ENCODE measurements at places on chromosomes 5 and 9.
A peak's percentile ranks its signal among the peaks of the same experiment; 100 is the strongest.

DNA sequence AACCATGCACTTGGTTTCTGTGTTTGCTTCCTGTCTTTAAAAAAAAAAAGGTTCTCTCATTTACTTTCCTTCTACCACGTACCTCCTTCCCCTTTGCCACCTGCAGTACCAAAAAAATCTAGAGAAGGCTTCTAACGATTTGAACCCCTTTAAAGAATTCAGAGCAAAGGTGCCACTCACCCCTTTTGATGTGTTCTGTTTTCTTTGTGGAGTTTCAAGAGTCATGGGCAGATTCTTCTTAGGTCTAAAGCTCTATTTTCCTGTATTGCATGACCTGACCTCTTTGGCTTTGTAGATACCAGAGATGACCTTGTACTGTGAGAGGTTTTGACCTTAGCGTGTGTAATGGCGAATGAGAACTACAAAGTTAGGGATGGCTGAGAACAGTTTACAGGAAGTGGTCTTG, 29.0 kb downstream of the TXNDC8 start:
- DNase-seq, result no peak

GRCh38 chr9:91949392-91949945, 559 bp downstream of the ROR2 start:
- DNase-seq, result no peak

GRCh38 chr9:114417511-114417910, 29.7 kb upstream of the AKNA start:
- no peak for DNase-seq

- DNase-seq, result no peak
Measured at GRCh38 chr5:103256178-103256577, 2.4 kb upstream of the MACIR start.

GRCh38 chr5:87536365-87536764, 123.6 kb upstream of the CCNH start:
- DNase-seq, result no peak

- DNase-seq, result no peak
Measured at GRCh38 chr9:135346438-135347050, 133.0 kb upstream of the PPP1R26 start.

GRCh38 chr9:4964540-4964939, 20.5 kb upstream of the JAK2 start:
- DNase-seq, result no peak

- DNase-seq, result peak; percentile 40
Measured at GRCh38 chr5:142866563-142867275, 96.5 kb downstream of the ARHGAP26 start.

GRCh38 chr5:169914766-169915165, 65.5 kb downstream of the INSYN2B start:
- no peak for DNase-seq

- DNase-seq, result no peak
Measured at GRCh38 chr9:93077811-93078210, 18.2 kb upstream of the CARD19 start.

- no peak for DNase-seq
Measured at GRCh38 chr5:43802651-43803050, 199.7 kb downstream of the NNT start.

- no peak for DNase-seq
Measured at GRCh38 chr5:180136630-180137381, 65.2 kb upstream of the RNF130 start.

DNA sequence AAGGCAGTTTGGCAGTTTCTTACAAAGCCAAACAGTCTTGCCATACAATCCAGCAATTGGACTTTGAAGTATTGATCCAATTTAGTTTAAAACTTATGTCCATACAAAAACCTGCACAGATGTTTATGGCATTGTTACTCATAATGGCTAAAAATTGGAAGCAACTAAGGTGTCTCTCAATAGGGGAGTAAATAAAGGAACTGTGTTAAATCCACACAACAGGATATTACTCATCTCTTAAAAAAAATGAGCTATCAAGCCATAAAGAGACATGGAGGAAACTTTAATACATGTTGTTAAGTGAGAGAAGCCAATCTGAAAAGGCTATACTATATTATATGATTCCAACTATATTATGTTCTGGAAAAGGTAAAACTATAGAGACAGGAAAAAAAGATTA, 313.6 kb upstream of the CD180 start:
- no peak for DNase-seq

DNA sequence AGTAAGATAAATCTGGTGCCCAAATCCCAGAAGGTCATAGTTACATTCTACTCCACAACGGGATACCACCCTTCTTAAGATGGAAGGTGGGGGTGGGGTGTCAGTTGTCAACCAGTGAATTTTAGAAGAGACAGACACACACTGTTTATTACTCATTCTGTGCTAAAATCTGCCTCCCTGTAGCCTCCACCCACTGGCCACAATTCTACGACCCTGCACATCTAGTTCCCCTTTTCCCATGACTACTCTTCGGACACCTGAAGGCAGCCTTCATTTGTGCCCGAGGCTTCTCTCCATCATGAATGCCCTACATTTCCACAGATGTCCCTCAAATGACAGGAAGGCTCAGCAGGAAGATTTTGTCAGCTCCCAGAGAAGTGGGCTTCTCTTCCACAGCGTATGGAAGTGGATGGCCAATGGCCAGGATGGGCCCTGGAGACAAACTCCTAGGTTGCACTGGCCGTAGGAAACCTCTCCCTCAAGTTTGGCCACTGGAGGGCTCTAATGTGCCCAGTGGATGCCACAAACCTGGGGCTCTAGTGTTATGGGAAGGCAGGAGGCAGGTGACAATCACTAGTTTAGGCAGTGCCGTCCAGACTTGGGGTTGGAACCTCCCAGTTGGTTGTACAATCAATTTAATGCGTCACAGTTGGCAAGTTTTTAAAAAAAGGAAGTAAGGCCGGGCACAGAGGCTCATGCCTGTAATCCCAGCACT, 46.6 kb downstream of the PTPN3 start:
- DNase-seq, result no peak

DNA sequence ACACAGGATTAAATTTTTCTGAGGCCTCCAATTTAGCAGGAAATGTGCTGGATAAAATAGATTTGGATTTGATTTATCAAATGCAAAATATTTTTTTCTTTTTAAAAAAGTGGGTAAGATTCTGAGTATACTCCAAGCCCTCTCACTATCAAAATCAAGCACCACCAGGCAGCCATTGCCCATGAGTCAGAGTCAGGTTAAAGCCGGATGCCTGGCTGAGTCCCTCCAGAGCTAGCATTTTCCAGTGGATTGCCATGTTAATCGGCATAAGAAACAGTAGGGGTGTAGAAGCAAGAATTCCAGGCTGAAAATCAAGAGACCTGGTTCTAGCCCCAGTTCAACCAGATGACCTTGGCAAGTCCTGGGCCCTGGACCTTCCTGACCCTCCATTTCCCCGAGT, 85.3 kb downstream of the FAM114A2 start:
- DNase-seq, result no peak

DNA sequence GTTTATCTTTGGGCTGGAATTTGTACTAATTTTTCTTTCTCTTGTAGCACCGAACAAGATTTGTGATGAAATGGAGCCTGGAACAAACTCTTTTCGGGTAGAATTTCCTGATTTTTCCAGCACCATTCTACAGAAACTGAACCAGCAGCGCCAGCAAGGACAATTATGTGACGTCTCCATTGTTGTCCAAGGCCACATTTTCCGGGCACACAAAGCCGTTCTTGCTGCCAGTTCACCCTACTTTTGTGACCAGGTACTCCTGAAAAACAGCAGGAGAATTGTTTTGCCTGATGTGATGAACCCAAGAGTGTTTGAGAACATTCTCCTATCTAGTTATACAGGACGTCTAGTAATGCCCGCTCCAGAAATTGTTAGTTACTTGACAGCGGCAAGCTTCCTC, 27.6 kb downstream of the ZBTB43 start:
- DNase-seq, result no peak

DNA sequence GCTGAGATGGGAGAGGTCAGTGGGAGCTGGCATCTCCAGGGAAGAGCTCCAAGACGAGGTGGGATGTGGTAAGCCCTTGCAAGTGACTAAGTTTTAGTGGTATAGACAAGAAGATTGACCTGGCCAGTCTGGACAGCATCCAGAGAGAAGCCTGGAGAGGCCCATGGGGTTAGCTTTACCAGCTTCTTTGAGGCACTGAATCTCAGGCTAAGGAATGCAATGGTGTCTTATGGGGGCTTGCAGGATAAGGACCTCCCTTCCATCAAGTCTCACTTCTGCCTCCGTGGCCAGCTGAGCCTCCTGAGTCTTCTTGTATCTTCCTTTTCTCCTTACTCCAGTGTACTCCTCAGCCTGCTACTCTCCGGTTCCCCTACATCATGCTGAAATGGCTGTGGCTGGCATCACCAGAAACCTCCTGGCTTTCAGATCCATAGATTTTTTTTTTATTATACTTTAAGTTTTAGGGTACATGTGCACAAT, 56.5 kb upstream of the JADE2 start:
- DNase-seq, result no peak

DNA sequence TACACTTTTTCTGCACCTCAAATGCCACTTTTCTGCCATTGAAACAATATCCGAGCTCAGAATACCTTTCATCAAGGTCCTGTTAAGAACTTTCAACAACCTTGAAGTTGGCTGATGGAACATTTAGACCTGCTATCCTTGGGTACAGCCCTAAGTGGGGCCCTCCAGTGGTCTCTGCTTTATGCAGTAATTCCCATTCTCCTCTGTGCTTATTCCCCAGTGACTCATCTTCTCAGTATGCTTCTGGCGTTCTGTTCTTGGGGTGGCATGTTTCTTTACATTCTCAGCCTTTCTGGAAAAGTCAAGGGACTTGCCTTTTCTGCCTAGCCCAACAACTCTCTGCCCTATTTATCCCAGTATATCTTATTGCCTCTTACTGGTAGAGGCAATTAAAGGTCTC, 7.1 kb downstream of the ANP32B start:
- no peak for DNase-seq

- DNase-seq, result no peak
Measured at GRCh38 chr5:10328323-10328722, 20.6 kb upstream of the CMBL start.

DNA sequence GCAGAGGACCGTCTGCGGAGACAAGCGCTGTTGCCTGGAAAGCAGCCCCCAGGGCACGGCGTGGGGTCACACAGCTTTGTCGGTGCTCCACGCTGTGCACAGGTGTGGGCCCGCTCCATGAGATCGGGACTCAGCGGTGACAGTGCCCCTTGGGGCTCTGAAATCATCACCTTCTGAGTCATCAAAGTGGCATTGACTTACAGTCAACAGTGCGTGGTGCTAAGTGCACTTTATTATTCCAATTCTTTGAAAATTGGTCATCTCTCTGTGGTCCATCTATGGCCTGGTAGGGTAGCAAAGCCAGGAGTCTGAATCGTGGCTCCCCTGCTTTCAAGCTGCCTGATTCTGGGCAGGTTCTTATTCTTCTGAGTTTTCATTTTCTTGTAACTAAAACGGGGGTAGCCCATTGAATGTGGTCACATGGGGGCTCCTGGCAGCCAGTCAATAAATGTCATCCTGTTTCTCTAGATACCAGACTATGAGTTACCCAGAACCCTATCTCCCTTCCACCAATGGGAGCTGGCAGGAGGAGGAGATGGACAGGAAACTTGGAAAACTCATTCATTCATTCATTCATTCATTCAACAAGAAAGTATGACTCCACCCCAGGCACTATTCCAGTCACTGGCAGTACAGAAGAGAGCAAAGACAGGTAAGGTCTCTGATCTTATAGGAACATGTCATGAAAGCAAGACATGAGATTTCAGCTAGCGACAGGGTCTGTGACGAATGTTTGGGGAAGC, 20.3 kb upstream of the UNC5A start:
- DNase-seq, result no peak

GRCh38 chr5:172754596-172755356, 16.2 kb downstream of the DUSP1 start:
- no peak for DNase-seq

GRCh38 chr9:4465910-4466309, 24.4 kb upstream of the SLC1A1 start:
- DNase-seq, result no peak

- no peak for DNase-seq
Measured at GRCh38 chr9:121893786-121894185, 199.3 kb downstream of the TTLL11 start.

- no peak for DNase-seq
Measured at GRCh38 chr5:147169901-147170300, 64.9 kb upstream of the STK32A start.

DNA sequence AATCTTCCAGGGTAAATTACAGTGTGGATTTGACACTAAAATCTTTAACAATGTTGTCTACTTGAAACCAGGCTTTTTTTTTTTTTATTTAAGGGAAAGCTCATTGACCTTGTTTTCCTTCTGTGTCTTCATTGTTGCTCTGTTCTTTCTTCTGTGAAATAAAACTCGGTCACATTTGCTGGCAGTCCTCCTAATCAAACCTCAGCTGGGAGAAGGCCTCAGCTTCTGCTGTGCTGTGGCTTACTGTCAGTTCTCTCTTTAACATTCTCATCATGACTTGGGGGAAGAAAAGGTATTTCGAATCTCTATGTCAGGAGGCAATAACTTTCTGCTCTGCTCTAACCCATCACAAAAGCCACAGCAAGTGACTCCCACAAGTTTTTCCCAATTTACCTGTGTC, 268.9 kb downstream of the ZNF608 start:
- DNase-seq, result no peak

GRCh38 chr5:1330847-1331831, 13.8 kb downstream of the CLPTM1L start:
- no peak for DNase-seq

DNA sequence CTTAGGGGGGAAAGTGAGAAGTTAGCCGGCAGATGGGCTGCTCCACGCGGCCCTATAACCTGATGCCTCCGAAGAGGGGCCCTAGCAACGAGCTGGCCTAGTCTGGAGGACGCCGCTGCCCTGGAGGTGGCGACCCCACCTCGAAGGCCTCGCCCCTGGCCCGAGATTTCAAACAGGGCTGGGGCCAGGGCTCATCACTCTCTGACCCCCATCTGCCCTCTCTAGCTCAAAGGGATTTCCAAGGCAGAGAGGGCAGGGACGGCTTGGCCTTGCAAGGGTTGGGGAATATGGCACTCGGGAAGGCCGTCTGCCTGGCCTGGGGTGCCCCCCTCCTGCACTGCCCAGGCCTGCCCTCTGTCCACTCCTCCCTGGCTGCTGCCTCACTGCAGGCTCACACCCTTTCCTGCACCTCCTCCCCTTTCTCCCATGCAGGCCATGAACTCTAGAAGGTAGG, 25.5 kb upstream of the TIFAB start:
- DNase-seq, result no peak

- DNase-seq, result no peak
Measured at GRCh38 chr9:21565155-21565554, 83.0 kb upstream of the IFNE start.
